CD4-positive, alpha-beta memory T cell (primary cell): ENCODE measurements at places on chromosomes 13 and 19.

GRCh38 chr19:48230555-48231129, 25.1 kb downstream of the CARD8 start:
- DNase-seq = no peak

- DNase-seq = no peak
Observed at GRCh38 chr19:38433268-38433733, at the start of gene RYR1. Gene RYR1, plus strand, starts transcription at chr19:38433691. Its CDS starts 139 bp downstream, at chr19:38433830.

GRCh38 chr19:39796000-39796498, 17.4 kb downstream of the LEUTX start:
- DNase-seq = no peak

GRCh38 chr19:37989855-37990254, 82.8 kb downstream of the SIPA1L3 start:
- no peak for DNase-seq

DNA sequence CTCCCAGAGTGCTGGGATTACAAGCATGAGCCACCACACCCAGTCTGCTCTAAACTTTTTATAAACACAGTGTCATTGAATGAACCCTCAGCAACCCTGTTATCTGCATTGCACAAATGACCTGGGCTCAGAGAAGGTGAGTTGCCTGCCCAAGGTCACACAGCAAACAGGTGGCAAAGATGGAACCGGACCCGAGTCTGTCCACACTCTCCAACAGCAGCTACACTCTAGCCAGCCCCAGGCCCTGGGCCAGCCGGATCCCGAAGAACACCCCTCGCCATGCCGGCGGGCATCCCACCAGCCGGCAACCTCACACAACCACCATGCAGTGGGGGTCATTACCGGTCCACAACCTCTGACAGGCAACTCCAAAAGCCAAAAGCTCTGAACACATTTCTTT, 14.5 kb downstream of the ERCC2 start:
- no peak for DNase-seq

DNA sequence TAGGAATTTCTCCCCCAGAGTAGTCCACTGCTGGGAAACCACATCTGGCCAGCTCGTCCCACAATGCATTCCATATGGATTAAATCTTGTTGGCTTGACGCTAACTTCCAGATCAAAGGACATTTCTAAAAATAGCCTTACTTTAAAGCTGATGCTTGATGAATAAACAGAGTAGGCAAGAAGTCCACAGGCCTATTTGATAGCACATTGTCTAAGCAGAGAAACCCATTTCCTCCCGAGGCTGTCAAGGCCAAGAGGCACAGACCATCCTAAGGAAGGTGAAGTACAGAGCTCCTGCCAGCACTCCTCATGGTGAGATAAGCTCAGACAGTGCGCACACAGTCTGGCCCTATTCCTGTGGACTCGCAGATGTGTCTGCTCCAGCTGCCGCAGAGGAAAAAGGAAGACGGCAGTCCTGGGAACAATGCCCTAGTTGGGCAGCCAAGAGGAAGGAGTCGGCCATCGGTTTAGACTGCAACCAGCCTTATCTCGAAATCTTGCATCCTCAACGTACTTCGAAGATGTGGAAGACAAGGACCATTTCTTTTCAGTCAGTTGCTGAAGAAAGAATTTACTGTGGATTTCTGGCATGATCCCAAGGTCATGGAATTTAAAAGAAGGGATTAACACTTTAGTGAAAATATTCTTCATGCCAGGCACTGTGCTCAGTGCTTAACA, 156.8 kb downstream of the RGCC start:
- no peak for DNase-seq
